Panc1 (cell line): ENCODE measurements at places on chromosomes 16 and 17. TPM values are rescaled to one million over a fixed set of nuclear protein-coding genes. Genes with fewer than 3 reads are reported as not detected.

GRCh38 chr17:64155751-64156544 is 26.0 kb upstream of the ERN1 start:
- DNase-seq = no peak
- H3K4me3 ChIP-seq = no peak overlapping the region
- H3K27ac ChIP-seq = no peak overlapping the region
- H3K4me1 ChIP-seq = no peaks in the 10 kb centered on the region

DNA sequence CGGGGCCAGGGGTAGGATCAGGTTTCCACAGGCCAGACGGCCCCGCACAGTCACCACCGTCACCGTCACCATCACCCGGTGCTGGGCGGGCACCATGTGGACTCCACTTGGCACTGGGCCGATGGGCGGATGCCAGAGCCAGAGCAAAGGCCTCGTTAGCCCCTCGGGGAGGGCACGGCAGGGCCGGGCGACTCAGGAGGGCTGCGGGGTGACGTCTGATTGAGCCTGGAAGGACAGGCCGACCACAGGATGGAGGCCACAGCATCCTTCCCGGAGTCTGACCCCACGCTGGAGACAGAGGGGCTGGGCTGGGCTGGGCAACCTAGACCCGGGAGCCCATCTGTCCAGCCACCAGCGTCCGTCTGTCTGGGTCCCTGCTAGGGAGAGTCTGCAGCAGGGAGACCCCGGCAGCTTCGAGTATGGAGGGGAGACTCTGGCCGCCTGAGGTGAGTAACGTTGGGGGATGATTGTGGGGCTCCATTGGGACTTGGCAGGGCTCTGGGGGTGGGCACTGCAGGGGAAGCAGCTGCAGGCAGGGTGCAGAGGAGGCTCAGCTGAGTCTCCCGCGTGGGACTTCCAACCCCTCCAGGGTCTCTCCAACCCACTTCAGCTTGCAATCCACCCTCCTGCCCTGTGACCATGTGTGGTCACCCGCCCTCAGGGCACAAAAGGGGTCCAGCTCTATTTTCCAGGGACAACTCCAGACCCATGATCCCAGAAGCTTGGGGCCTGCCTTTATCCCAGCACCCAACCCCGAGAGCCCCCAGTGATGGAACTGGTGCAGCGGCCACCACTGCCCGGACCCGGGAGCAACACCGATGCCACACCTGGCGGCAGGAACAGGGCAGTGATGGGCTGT is 22.6 kb downstream of the SLC25A10 start:
- H3K27ac ChIP-seq = no peak overlapping the region
- H3K36me3 ChIP-seq = no peaks in the 10 kb centered on the region
- DNase-seq = no peak

- 0 out of 2 replicates have a peak, but pooled peaks cover 3% of the 10 kb centered on the region for H3K4me1 ChIP-seq
- no peaks in the 10 kb centered on the region for H3K36me3 ChIP-seq
- H3K27ac ChIP-seq = no peak overlapping the region
- no peak for DNase-seq
Observed at GRCh38 chr16:27326251-27326650, 12.5 kb downstream of the IL4R start.

Gene CRYM
- 0.41 TPM for total RNA-seq

GRCh38 chr17:30360086-30360808 is 18.5 kb upstream of the CPD start:
- no peaks in the 10 kb centered on the region for H3K36me3 ChIP-seq
- DNase-seq = no peak
- no peak overlapping the region for H3K4me3 ChIP-seq

- no peak overlapping the region for H3K27ac ChIP-seq
- DNase-seq = no peak
- H3K4me3 ChIP-seq = no peak overlapping the region
- H3K4me1 ChIP-seq = no peaks in the 10 kb centered on the region
- no peaks in the 10 kb centered on the region for H3K36me3 ChIP-seq
Observed at GRCh38 chr16:63689068-63689467, 1432.8 kb downstream of the CDH11 start.

Gene TBC1D3K
- 1.5 TPM for total RNA-seq

Gene CMTM2
- not detected for total RNA-seq

DNA sequence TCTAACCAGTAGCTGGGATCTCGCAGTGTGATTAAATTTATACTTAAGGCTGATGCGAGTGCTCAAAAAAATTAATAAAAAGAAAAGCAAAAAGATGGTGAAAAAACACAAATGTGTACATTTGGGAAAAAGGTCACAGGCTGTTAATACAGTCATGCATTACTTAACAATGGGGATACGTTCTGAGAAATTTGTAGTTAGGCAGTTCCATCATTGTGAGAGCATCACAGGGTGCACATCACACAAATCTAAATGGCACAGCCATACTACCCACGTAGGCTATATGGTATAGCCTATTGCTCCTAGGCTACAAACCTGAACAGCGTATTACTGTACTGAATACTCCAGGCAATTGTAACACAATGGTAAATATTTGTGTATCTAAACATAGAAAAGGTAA is 142.4 kb upstream of the MYOCD start:
- no peak overlapping the region for H3K27ac ChIP-seq

Gene NACA2
- not detected for total RNA-seq

Gene RNF43
- total RNA-seq = 4.7 TPM

DNA sequence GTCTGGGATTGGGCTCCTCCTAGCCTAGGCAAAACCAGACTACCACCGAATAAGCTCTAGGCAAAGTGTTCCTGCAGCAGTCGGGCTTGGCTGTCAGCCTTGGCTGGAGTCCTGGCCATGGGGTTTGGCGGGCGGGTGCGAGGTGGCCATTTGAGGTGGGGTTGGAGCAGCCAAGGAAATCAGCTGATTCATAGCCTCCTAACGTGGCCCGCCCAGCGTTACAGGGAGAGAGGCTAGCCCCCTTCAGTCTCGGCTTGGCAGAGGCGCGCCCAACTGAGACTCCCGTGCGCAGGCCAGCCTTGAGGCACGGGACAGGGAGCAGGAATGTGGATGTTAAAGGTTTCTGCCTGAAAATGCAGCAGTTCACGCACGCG is 1.9 kb downstream of the PMP22 start:
- H3K27me3 ChIP-seq = peaks cover 8% of the 10 kb centered on the region
- DNase-seq = no peak
- H3K4me3 ChIP-seq = peak overlapping the region; percentile 68
- H3K27ac ChIP-seq = no peak overlapping the region

Gene ALOX12B
- not detected for total RNA-seq

- no peak overlapping the region for H3K27ac ChIP-seq
- H3K4me3 ChIP-seq = no peak overlapping the region
- H3K36me3 ChIP-seq = 0 out of 2 replicates have a peak, but pooled peaks cover 3% of the 10 kb centered on the region
- no peaks in the 10 kb centered on the region for H3K27me3 ChIP-seq
- H3K4me1 ChIP-seq = no peaks in the 10 kb centered on the region
Observed at GRCh38 chr17:62616993-62617893, 10.2 kb upstream of the MRC2 start.

GRCh38 chr17:30000001-30000754 is 58.7 kb downstream of the EFCAB5 start:
- no peak for DNase-seq
- peaks cover 13% of the 10 kb centered on the region for H3K4me1 ChIP-seq
- H3K4me3 ChIP-seq = no peak overlapping the region
- no peaks in the 10 kb centered on the region; the same call in 1 of the 2 replicates for H3K27me3 ChIP-seq
- no peaks in the 10 kb centered on the region for H3K36me3 ChIP-seq

GRCh38 chr17:8806926-8807550 is 7.9 kb upstream of the MFSD6L start:
- H3K36me3 ChIP-seq = no peaks in the 10 kb centered on the region
- no peaks in the 10 kb centered on the region for H3K4me1 ChIP-seq

DNA sequence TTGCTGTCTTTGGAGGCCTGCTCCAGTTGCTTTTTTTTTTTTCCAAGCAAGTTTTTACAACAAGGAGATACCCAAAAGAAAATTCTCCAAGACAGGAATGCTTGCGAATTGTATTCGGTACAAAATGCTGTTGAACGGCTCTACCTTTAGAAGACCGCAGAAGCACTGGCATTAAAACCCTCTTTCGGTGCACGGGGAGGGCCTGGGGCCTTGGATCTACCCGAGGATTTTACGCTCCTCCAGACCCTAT is 1.3 kb upstream of the HELZ start:
- H3K4me1 ChIP-seq = peaks cover 3% of the 10 kb centered on the region
- H3K27me3 ChIP-seq = no peaks in the 10 kb centered on the region
- H3K4me3 ChIP-seq = peak overlapping the region; percentile 79
- DNase-seq = no peak

Gene KRT38
- not detected for total RNA-seq

GRCh38 chr16:50708373-50709060 is 15.1 kb downstream of the NOD2 start:
- no peaks in the 10 kb centered on the region for H3K27me3 ChIP-seq
- no peak overlapping the region for H3K27ac ChIP-seq
- no peak overlapping the region for H3K4me3 ChIP-seq
- DNase-seq = no peak

GRCh38 chr17:36746381-36747053 is 145.1 kb downstream of the MRM1 start:
- no peaks in the 10 kb centered on the region for H3K36me3 ChIP-seq
- no peaks in the 10 kb centered on the region for H3K4me1 ChIP-seq
- no peak overlapping the region for H3K27ac ChIP-seq

- no peak for DNase-seq
- H3K4me3 ChIP-seq = no peak overlapping the region
- H3K4me1 ChIP-seq = no peaks in the 10 kb centered on the region
- H3K36me3 ChIP-seq = no peaks in the 10 kb centered on the region
Observed at GRCh38 chr16:12716658-12717057, 87.0 kb downstream of the CPPED1 start.

Gene ABCA3
- 58.4 TPM for total RNA-seq
